ENCODE measurements at places on chromosomes 2 and 18.
A peak's percentile ranks its signal among the peaks of the same experiment; 100 is the strongest.

- no peak for DNase-seq
Observed at GRCh38 chr2:217061916-217062505, 202.1 kb upstream of the TNP1 start.

DNA sequence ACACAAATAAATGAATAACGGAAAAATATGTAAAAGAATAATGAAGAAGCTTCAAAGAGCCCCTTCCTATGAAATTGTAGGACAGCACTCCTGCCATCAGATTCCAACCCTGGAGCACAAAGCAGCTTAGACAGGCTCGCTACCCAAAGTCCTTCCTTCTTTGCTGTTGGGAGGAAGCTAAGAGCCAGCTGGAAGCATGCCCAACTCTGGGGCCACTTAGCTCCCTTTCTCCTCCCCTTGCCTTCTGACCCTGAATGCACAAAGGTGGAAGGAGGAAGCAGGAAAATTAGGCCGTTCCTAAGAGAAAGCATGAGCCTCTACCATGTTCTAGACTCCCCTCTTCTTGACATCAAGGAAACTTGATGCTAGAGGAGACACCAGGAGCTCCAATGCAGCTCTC lies 700.8 kb downstream of the RNF144A start:
- no peak for DNase-seq

DNA sequence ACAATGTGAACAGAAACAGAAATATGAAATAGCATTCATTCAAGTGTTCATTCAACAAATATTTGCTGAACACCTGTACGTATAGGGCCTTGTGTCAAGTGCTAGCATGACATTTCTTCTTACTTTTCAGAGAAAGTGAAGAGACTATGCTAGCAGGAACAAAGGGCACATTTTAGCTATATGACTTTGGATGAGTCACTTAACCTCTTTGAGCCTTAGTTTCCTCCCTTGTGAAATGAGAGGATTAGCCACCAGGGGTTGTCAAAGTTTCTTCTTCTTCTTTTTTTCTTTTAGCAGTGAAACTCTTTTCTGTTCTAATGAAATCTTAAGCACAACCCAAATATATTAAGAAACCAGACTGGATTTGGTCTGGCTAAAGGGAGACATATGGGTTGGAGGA lies 53.1 kb downstream of the FIGN start:
- DNase-seq, result peak; percentile 54

- DNase-seq, result peak; percentile 98
Observed at GRCh38 chr18:45802814-45803492, 22.5 kb upstream of the SIGLEC15 start.

DNA sequence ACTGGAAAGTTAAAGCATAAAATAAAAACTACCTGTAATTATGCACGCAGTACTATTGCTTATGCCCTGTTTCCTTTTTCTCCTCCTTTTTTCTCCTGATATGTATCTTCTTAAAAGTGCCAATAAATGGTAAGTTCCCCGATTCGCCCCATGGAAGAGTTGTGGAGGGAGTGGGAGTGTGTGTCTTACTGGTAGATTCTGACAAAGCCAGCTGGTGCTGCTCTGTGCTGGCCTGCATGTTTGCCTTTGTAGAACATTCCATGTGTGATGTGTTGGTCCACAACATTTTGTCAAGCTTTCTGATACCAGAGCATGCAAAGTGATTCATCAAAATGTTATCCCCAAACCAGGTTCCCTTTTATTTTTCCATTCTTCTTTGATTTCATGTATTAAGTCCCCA lies 356.9 kb upstream of the RAB12 start:
- no peak for DNase-seq

All from fibroblast of lung (primary cell).